ENCODE measurements at places on chromosomes 6 and 20.

GRCh38 chr6:170470734-170471133, 82.4 kb downstream of the PSMB1 start:
- no peaks in the 10 kb centered on the region for H3K27me3 ChIP-seq
- H3K27ac ChIP-seq = no peak overlapping the region
- no peak for DNase-seq

DNA sequence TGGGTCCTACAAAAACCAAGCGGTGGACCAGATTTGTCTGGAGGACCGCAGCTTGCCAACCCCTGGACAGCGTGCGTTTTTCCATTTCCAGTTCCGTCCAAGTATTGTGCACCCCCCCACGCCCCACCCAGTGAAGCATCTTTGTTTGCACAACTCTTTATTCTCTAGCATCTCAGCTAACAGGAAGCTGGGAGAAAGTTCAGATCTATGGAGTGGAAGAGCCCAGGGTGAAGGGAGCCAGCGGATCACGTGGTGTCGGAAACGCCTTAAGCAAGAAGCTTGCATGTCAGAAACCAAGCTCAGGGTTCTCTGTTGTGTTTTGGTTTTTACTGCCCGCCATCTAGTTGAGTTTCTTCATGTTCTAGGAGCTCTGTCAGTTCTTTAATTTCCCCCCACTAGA, 29.9 kb downstream of the ARID1B start:
- DNase-seq = no peak
- no peak overlapping the region for H3K4me3 ChIP-seq
- peaks cover 6% of the 10 kb centered on the region for H3K36me3 ChIP-seq
- no peak overlapping the region for H3K27ac ChIP-seq
- no peaks in the 10 kb centered on the region for H3K27me3 ChIP-seq
- peaks cover 88% of the 10 kb centered on the region for H3K4me1 ChIP-seq

DNA sequence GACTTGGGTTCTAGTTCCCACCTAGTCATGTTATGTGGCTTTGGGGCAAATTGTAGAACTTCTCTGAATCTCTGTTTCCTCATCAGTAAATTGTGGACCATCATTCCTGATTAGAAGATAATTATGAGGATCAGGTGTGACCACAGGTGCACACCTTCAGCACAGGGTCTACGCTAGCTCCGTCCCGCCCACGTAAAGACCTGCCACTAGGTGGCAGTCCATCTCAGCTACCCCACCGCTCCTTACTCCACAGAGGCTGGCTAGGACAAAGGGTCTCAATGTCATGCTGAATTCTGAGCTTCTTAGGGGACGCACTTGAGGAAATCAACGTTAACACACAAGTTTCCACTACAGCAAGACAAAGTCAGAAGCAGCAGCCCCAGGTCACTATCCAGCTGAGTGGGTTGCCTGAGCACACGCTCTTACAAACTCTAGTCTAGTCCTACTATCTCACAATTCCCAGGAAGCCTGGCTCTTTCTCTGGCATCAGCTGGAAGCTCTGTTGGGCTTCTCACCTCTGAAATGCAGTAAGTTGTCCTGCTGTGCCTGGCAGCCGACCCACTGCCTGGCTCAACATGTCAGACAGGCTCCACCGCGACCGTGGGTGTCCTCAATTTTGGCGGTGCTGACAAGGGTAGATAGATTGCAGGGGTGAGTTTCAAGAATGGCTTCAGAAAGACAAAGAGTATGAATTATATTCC, 2.0 kb upstream of the PLCG1 start:
- H3K4me3 ChIP-seq = peak overlapping the region; percentile 87
- peaks cover 43% of the 10 kb centered on the region for H3K4me1 ChIP-seq
- H3K36me3 ChIP-seq = peaks cover 12% of the 10 kb centered on the region
- H3K27ac ChIP-seq = no peak overlapping the region
- no peaks in the 10 kb centered on the region for H3K27me3 ChIP-seq

GRCh38 chr6:1770968-1771723, 161.4 kb downstream of the FOXC1 start:
- DNase-seq = no peak
- H3K4me3 ChIP-seq = peak overlapping the region; percentile 52
- H3K27ac ChIP-seq = peak overlapping the region; percentile 52

- DNase-seq = no peak
- peaks cover 35% of the 10 kb centered on the region for H3K27me3 ChIP-seq
- peaks cover 5% of the 10 kb centered on the region for H3K4me1 ChIP-seq
- H3K27ac ChIP-seq = no peak overlapping the region
- H3K4me3 ChIP-seq = no peak overlapping the region
Measured at GRCh38 chr6:18501663-18502013, 114.5 kb downstream of the RNF144B start.

- H3K27ac ChIP-seq = no peak overlapping the region
- H3K36me3 ChIP-seq = no peaks in the 10 kb centered on the region
- H3K27me3 ChIP-seq = peaks cover 64% of the 10 kb centered on the region
- H3K4me3 ChIP-seq = no peak overlapping the region
Measured at GRCh38 chr20:4120921-4121321, 105.6 kb upstream of the RNF24 start.

DNA sequence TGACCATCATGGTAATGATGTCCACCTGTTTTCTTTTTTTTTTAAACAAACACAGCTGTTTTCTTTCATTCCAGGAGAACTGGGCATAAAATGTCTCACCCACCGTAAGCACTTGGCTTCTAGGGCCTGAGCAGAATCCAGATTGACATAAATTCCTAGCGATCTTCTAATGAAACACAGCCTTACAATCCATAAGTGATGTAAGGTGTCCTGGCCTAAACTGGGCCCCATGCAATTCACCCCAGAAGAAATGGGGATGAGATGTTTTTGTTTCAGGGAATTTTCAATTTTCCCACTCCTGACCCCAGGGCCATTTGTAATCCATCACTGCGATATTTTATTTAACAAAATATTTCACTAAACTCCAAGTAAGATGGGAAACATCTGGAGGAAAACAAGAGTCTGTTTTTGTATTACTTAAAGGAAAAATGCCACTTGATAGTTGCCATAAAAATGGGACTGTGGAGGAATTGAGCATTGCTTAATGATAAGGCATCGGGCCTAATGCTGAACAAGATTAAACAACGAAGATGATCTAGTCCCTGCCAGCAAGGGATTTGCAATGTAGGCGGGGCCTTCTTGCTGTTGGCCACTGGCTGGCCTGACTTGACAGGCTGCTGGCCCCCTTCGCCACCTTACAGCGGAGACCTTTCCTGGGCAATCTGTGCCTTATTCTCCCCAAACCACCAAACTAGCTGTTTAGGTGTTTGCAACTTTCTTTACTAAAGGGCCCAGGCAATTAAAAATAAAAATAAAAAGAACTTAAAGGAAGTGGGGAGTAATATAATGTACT, 183.7 kb downstream of the CD109 start:
- no peak for DNase-seq
- no peaks in the 10 kb centered on the region for H3K4me1 ChIP-seq

GRCh38 chr6:169173532-169174268, 79.9 kb downstream of the THBS2 start:
- peaks cover 49% of the 10 kb centered on the region for H3K27me3 ChIP-seq
- DNase-seq = no peak
- no peak overlapping the region for H3K4me3 ChIP-seq
- no peaks in the 10 kb centered on the region for H3K36me3 ChIP-seq
- H3K27ac ChIP-seq = no peak overlapping the region
- no peaks in the 10 kb centered on the region for H3K4me1 ChIP-seq

- no peaks in the 10 kb centered on the region for H3K27me3 ChIP-seq
- no peaks in the 10 kb centered on the region for H3K36me3 ChIP-seq
- no peak for DNase-seq
- H3K4me3 ChIP-seq = no peak overlapping the region
- H3K4me1 ChIP-seq = no peaks in the 10 kb centered on the region
- H3K27ac ChIP-seq = no peak overlapping the region
Measured at GRCh38 chr6:100311707-100312251, 152.9 kb downstream of the SIM1 start.

GRCh38 chr20:2303673-2304072, 7.9 kb downstream of the TGM3 start:
- H3K27ac ChIP-seq = no peak overlapping the region
- H3K4me3 ChIP-seq = no peak overlapping the region
- DNase-seq = no peak
- H3K36me3 ChIP-seq = no peaks in the 10 kb centered on the region
- H3K4me1 ChIP-seq = no peaks in the 10 kb centered on the region
- H3K27me3 ChIP-seq = peaks cover 70% of the 10 kb centered on the region

DNA sequence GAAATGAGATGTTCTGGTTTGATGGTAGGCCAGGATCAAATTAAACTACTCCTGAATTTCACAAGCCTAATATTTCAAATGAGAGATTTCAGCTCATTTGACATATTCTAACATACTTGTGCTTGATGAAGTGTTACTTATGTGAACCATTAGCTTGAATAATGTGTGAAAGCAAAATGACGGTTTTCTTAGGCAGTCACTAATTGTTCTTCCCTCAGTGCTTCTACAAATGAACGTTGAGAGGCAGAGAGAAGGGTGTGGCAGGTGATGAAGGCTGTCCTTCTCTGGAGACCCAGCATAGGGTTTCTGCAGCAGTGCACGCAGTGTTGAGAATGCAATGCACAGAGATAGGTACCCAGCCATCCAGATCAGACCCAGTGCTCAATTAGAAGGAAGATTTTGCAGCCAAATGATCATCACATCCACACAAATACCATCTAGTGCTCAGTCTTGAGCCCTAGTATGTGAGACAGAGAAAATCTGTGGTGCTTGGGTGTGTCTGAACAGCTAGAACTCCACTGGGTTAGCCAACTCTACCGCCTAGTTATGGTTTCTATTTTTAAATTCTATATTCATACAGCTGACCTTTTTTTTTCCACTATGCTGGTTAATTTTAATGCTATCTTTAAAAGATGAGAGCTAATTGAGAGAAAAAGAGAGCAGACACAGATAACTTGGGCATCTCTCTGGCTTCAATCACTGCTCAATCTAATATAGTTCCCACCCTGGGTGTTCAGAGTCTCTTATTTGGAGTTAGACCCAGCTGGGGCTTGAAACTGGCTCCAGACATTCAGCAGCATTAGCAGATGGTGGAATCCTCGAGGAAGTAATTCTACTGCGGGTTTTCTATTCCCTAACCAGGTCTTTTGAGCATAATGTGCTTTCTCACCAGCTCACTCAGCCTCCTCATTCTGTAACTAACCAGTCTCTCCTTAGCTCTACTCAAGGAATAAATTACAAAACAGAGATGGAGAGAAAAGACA, 4.4 kb upstream of the MYLIP start:
- peaks cover 9% of the 10 kb centered on the region for H3K27me3 ChIP-seq
- no peak overlapping the region for H3K4me3 ChIP-seq
- no peak overlapping the region for H3K27ac ChIP-seq
- no peak for DNase-seq

DNA sequence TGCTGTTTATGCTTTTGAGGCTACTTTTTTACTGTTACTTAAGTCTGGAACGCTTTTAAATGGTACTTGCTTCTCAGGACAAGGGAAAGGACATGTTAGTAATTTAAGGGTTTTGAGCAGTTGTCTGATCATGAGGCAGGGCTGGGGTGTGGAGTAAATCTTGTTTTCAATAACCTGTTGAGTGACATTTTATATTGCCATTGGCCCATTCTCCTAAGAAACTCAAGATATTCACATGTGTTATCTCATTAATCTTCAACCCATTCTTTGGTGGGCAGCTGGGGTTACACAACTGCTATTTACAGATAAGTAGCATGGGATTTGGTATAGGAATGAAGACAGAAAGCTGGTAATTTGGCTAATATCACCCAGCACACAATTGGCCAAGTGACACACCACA, 44.6 kb upstream of the IL17A start:
- peaks cover 91% of the 10 kb centered on the region for H3K27me3 ChIP-seq
- H3K36me3 ChIP-seq = no peaks in the 10 kb centered on the region
- no peaks in the 10 kb centered on the region for H3K4me1 ChIP-seq
- no peak overlapping the region for H3K27ac ChIP-seq
- DNase-seq = no peak

DNA sequence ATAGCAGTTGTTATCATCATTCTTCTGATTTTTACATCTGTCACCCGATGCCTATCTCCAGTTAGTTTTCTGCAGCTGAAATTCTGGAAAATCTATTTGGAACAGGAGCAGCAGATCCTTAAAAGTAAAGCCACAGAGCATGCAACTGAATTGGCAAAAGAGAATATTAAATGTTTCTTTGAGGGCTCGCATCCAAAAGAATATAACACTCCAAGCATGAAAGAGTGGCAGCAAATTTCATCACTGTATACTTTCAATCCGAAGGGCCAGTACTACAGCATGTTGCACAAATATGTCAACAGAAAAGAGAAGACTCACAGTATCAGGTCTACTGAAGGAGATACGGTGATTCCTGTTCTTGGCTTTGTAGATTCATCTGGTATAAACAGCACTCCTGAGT, 2.1 kb downstream of the CALHM6 start:
- no peak overlapping the region for H3K4me3 ChIP-seq
- peaks cover 10% of the 10 kb centered on the region for H3K4me1 ChIP-seq
- H3K36me3 ChIP-seq = peaks cover 2% of the 10 kb centered on the region

- no peak overlapping the region for H3K27ac ChIP-seq
- no peak overlapping the region for H3K4me3 ChIP-seq
- H3K4me1 ChIP-seq = no peaks in the 10 kb centered on the region
- no peaks in the 10 kb centered on the region for H3K36me3 ChIP-seq
- DNase-seq = no peak
Measured at GRCh38 chr6:104396077-104396476, 463.6 kb downstream of the HACE1 start.

- H3K4me3 ChIP-seq = no peak overlapping the region
- no peaks in the 10 kb centered on the region for H3K36me3 ChIP-seq
- no peak overlapping the region for H3K27ac ChIP-seq
- H3K27me3 ChIP-seq = no peaks in the 10 kb centered on the region
Measured at GRCh38 chr20:63682384-63683139, 13.9 kb upstream of the TNFRSF6B start.

GRCh38 chr20:47397652-47398301, 41.3 kb upstream of the ZMYND8 start:
- H3K4me1 ChIP-seq = peaks cover 5% of the 10 kb centered on the region
- H3K36me3 ChIP-seq = no peaks in the 10 kb centered on the region
- DNase-seq = no peak
- no peak overlapping the region for H3K4me3 ChIP-seq
- no peak overlapping the region for H3K27ac ChIP-seq

DNA sequence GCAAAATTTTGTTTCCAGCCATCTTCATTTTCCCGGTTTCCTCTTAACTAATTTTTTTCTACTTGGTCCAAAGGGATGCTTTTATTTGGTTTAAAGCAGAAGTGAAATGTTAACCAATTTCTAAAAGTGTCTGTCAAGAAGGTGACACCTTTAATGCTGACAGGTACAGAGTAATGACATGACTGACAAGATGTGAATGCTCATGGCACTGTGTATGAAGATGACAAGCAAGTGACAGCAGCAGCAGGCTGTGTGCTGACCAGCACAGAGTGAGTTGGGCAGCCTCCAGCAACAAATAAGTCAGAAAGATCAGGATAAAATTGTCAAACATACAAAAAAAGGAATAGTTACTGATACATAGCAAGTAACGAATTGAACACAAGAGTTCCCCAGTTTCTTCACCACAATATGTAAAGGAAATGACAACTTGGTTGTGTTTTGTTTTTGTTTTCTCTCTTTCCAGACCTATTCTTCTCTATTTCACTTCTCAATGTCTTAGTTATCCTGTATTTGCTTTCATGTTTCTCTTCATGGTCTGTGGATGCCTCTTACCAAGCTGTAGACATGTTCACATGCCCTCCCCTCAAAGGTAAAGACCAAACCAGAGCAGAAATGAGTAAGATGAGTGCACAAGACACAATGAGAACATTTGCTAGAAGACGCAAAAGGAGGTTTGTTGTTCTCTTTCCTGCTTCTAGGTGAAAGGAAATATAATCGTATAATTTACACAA, 174.9 kb downstream of the FRK start:
- H3K27me3 ChIP-seq = no peaks in the 10 kb centered on the region
- DNase-seq = no peak
- no peaks in the 10 kb centered on the region for H3K4me1 ChIP-seq

- DNase-seq = no peak
- H3K4me3 ChIP-seq = no peak overlapping the region
- H3K4me1 ChIP-seq = peaks cover 5% of the 10 kb centered on the region
- no peaks in the 10 kb centered on the region for H3K27me3 ChIP-seq
- H3K27ac ChIP-seq = no peak overlapping the region
Measured at GRCh38 chr6:89330910-89331309, 15.8 kb upstream of the GABRR2 start.

Measured in central memory CD8-positive, alpha-beta T cell (primary cell).